ENCODE measurements at places on chromosomes 7 and 10.

GRCh38 chr10:114715171-114715670 is 57.1 kb upstream of the ABLIM1 start:
- no peak for DNase-seq

DNA sequence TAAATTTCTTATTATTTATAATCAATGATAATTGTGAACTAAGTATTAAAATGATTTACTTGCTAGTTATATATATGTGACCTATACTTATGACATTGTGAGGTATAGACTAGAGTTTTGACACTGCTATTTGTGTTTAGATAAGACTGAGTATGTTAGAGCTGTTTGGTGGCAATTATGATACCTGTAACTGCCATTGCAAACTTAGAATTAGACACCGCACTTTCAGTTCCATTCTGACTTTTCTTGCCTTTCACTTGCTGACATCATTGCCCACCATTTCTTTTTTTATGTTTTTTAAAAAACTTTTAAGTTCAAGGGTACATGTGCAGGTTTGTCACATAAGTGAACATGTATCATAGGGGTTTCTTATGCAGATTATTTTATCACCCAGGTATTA is 214.5 kb downstream of the MBL2 start:
- no peak for DNase-seq

GRCh38 chr7:128060018-128060417 is 28.8 kb upstream of the LRRC4 start:
- DNase-seq, result no peak

- DNase-seq, result no peak
Measured at GRCh38 chr10:54469587-54470323, 331.3 kb downstream of the PCDH15 start.

DNA sequence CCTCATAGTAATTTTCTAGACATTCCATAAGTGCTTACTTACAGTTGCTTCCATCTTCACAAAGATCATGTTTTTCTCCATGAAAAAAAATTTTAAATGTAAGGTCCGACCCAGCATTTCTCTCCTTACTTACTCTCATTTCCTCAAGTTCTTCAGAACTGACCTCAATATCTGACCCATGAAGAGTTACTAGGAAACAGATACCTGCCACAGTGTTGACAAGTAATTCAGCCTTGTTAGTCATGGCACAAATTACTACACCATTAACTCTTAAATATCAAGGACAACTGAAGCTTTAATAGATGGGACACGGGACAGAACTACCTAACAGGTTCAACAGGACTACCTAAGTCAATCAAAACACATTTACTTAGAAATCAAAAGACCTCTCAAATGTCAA is 316.2 kb downstream of the POM121L12 start:
- DNase-seq, result no peak

- DNase-seq, result no peak
Measured at GRCh38 chr10:91617072-91617609, 15.7 kb downstream of the PPP1R3C start.

- peak; percentile 97 for DNase-seq
Measured at GRCh38 chr7:76302347-76303201, at the start of gene HSPB1. Gene HSPB1 (plus strand): TSS chr7:76302673. CDS start chr7:76302713, 40 bp downstream.

- DNase-seq, result no peak
Measured at GRCh38 chr10:99370993-99371392, 41.8 kb downstream of the CNNM1 start.

DNA sequence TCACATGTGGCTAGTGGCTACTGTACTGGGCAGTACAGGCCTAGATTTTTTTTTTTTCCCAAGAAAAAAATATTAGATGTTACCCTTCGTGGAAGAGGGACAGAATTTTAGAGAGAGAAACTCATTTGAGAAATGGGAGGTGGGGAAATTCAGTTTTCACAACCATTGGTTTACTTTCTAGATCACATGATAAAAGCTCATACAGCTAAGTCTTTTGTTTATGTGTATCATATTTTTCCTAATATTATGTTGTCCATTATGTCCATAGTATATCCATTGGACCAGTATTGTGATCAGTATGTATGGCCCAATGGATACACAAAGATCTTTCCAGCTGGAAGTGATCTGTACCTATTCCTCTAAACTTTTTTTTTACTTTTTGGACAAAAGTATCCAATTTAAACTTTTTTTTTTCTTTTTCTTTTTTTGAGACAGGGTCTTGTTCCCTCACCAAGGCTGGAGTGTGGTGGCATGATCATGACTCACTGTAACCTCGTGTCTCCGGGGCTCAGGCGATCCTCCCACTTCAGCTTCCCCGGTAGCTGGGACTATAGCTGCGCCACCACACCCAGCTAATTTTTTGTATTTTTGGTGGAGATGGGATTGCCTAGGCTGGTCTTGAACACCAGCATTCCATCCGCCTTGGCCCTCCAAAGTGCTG is 4.1 kb downstream of the CALU start:
- DNase-seq, result no peak

- peak; percentile 45 for DNase-seq
Measured at GRCh38 chr10:49164559-49165188, 23.5 kb downstream of the TMEM273 start.

DNA sequence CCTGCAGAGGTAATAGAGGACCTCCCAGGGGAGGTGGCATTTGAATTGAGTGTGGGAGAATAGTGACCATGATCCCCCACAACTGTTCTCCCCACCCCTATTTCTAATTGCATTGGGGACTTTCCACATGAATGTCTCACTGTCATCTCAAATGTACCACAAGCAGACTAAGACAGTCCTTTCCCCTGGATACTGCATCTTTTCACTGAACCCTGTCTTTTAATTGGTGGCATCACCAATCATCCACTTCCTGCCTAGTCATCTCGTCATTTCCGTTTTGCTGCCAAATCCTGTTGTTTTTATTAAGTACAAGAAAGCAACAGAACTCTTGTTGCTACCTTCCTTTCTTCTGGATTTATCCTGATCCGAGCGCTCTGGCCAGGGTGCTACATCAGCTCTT is 120.3 kb downstream of the NRP1 start:
- no peak for DNase-seq

DNA sequence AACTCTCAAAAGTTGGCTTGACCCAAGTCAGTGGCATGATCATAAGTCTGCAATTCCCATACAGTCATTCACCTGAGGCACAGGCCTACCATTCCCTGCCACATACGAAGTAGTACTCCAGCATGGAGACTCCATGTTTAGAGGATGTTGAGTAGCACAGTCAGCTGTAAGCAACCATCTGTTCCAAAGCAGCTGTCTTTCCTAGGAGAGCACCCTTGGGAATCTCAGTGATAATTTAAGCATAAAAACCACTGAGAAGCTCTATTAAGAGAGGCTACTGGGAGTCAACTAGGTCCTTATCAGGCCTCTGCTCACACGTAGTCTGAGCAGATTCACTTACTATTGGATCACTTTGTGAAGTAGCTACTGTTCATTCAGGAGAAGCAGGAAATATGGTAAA is 61.6 kb upstream of the UNC5B start:
- no peak for DNase-seq

- peak; percentile 46 for DNase-seq
Measured at GRCh38 chr10:93993782-93994437, at the start of gene PLCE1. Gene PLCE1 (plus strand): TSS chr10:93993931. CDS start chr10:94031047, 37,116 bp downstream.

DNA sequence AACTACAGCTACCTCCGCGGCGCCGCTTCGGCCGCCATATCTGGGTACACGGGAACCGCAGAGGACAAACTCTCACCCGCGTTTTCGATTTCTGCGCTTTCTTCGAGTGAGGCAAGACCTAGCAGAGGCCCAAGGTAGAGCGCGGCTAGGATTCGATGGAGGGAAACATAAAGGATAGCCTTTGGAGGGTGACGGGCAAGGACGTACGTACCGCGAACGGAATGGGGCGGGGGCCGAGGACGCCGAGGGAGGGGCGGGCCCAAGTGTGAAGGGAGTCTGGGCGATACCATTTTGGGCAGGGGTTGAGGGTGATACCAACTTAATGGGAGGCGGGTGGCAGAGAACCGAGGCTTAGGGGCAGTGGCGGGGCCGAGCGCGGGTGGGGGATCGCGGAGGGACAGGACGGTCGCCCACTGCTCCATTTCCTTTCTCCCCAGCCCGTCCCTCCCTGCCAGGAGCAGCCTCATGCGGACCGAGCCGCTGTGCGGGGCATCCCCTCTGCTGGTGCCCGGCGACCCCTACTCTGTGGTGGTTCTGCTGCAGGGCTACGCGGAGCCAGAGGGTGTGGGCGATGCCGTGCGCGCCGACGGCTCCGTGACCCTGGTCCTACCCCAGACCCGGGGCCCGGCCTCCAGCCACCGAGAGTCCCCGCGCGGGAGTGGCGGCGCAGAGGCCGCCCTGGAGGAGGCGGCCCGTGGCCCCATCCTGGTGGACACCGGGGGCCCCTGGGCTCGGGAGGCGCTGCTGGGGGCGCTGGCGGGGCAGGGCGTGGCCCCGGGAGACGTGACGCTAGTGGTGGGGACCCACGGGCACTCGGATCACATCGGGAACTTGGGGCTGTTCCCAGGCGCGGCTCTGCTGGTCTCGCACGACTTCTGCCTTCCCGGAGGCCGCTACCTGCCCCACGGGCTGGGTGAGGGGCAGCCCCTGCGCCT is at the start of gene MBLAC1:
Gene MBLAC1 (plus strand): TSS at position 37 of the 935 bp plus-strand sequence. CDS start 429 bp downstream, at position 466.
- peak; percentile 93 for DNase-seq

DNA sequence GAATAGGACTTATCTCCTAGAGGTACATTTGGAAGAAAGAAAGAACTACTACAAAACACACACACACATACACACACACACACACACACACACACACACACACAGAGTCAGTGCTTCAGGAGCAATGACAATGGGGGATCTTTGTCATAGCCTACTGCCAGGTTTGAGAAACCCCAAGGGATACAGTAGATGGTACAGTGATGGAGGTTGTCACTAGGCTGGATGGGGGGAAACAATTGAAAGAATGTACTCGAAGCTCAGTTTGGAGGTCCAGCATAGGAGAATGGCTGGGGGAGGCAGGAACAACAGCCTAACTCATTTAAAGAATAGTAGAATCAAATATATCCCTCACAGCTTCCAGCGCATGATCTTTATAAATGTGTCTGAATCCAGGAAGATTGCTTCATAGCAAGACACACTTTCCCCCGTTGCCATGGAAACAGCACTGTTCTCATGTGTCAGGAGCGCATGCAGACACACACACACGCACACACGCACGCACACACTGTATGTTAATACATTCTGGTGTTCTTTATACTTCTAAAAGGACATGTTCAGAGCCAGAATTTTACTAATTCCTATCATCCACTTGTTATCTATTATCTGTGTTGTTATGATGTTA is 32.6 kb upstream of the ZNRF2 start:
- no peak for DNase-seq

DNA sequence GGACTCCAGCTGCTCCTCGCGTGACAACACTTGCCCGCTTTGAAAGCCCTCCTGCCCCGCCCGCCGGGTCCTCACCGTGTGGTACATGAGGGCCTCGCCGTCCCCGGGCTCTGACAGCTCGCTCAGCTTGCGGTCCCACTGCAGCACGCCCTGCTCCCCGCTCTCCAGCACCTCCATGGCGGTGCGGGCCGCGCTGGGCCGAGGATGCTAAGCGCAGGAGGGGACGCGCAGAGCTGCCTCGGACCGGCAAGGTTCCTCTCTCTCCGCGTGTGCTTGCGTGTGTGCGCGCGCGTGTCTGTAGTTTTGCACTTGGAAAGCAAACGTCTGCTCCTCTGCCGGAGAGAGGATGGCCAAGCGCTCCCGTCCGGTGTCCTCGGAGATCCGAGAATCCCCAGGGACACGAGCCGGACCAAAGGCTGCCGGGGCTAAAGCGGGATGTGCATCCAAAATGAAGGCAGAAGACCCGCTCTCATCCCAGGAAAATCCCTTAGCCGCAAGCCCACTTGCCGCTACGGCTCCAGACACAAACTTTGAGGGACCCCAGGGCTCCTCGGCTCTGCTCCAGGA is at the start of gene CREB3L2:
Gene CREB3L2 (minus strand): TSS at position 558 of the 567 bp plus-strand sequence. CDS start 381 bp downstream, at position 177.
- DNase-seq, result peak; percentile 61

DNA sequence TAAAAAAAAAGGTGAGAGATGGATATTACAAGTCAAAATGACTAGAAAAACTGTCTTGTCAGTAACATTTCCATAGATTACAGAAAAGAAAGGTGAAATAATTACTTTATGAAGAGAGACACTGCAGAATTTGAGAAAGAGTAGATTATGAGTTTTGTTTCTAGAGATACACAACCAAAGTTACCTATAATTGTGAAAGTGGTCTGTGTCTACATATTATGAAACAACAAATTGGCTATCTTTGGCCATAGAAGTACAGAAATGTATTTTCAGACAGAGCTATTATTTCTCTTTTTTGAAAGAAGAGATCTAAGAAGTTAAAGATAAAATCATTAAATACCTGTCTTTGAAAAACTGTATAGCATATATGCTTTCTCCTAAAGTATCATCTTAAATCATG is 30.1 kb downstream of the KCND2 start:
- DNase-seq, result no peak

DNA sequence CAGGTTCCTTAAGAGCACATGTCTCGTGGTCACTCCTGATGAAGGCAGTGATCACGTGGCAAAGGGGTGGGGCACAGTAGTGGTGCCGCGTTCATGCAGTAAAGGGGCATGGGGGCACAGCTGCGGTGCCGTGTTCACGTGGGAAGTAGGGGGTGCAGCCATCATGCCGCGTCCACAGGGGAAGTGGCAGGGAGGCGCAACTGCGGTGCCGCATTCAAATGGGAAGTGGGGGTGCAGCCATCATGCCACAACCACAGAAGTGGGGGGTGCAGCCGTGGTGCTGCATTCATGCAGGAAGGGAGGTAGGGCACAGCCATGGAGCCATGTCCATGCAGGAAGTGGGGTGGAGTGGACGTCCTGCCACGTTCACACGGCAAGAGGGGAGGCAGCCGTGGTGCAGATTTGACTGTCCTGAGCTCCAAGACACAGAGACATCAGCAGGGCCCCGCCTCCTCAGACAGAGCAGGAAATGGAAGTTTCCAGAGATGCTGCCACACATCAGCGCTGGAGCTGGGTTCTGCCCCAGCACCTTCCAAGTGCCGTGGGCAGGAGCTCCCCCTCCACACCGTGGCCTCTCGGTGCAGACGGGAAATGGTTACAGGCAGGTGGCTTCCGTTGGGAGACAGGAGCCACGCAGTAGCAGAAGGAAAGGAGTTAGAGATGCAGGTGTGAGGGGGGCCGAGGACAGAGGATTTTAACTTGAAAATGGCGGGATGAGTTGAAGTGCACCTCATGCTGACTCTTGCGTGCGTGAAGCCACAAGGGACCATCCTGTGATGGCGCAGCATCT is 95.0 kb upstream of the DDC start:
- DNase-seq, result no peak

DNA sequence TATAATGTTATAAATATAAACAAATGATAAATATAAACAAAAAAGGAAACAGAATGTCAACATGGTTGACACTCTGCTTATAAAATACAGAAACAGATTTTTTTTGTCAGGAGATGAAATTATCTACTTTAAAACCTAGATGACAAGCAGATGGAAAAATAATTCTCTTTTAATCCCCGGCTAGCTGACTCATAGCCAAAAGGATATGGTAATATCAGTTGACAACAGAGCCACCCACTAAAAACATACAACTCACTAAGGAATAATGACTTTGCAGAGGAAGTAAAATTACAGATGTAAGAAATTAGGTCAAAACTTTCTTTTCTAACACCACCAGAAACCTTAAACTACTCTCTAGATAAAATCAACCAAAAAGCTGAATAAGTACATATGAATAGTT is 131.1 kb upstream of the ABCB5 start:
- no peak for DNase-seq

- peak; percentile 88 for DNase-seq
Measured at GRCh38 chr7:106064771-106065574, 47.1 kb downstream of the SYPL1 start.

GRCh38 chr10:3470191-3470590 is 297.6 kb upstream of the PITRM1 start:
- no peak for DNase-seq
